ENCODE measurements at places on chromosomes 2 and 18.

DNA sequence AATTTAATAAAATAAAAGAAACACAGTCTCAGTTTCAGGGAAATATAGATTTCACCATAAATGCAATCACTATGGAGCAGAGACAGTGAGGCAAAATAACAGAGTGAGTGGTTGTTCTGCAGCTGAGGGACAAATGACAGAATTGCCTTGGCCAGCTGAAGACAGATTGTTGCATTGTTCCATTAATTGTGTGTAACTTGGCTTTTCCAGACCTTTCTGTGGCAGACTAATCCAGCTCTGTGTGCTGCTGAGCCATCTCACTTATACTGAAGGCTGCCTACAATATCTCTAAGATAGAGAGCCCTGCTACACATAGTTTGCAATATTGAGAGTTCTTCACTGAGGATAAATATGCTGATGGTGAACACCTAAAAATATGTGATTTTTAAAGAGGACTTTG lies 11.5 kb downstream of the LRRTM1 start:
- no peak for DNase-seq

GRCh38 chr2:123696021-123696420 lies 329.1 kb upstream of the CNTNAP5 start:
- DNase-seq: no peak

GRCh38 chr2:203328760-203329540 lies 756 bp downstream of the ABI2 start:
- DNase-seq: peak; percentile 72

GRCh38 chr2:101533561-101534148 lies 58.7 kb upstream of the RFX8 start:
- no peak for DNase-seq

DNA sequence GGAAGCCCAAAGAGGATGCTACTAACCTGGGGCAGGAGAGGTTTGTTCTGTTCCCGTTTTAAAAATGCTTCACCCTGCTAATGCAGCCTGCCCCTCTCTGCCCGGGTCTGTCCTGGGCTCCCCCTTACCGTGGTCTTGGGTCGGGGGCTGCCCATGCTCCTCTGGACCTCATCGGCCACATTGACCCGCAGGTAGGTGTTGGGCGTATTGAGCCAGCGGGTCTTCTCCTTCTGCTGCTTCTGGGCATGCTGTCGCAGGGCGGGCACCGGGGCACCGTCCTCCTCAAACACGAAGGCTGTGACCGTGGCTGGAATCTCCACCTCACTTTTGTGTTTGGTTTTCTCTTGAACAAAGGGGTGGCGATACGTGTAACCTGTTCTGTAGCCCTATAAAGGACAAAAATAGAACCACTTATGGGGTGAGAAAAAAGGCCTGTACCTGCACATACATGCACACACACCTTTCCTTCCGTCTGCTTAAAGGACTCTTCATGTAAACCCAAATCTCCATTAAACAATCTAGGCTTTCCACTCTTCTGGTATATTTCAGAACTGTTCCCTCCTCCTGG lies 89.3 kb downstream of the ADD2 start:
- DNase-seq: no peak

DNA sequence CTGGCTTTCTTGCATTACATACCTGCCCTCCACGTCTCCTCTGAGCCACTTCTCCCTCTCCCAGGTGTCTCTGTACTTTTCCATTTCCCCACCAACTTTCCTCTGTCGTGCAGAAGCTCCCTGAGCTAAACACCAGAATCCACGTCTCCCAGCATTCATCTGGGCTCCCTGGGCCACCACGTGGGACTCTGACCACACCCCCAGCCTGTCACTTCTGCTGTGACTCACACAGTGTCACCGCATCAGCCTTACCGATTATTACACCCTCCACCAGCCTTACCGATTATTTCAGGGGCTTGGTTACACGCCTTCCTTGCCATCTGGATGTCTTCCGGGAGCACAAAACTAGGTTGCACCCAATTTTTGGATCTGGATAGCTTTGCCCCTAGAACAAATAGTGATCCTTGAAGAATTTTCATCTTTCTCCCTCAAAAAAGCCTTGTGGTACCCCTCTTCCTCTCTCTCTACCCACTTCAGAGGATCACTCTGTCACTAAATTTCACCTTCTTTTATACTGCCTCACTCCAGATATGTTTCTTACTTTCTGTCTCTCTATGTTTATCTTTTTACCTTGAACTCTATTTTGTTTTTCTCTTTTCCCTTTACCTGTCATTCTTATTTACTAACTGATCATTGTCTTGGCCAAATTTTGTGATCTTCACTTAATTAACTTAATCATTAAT lies 136.9 kb upstream of the CAB39 start:
- DNase-seq: no peak

DNA sequence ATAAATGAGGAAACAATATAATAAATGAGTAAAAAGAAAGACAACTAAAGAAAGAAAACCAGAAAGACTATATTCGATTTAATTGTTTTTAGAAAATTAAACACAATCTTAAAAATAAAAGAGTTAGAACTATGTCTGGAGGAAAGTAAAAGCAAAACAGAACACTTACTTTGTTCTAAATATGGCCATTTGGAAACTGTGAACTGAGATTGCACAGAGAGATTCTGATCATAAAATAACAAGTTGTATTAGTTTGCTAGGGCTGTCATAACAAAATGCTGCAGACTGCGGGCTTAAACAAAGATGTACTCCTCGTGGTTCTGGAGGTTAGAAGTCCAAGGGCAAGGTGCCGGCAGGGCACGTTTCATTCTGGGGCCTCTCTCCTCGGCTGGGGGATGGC lies 128.1 kb upstream of the AQP4 start:
- DNase-seq: no peak

GRCh38 chr2:44778671-44779476 lies 162.6 kb upstream of the SIX3 start:
- DNase-seq: no peak

- DNase-seq: peak; percentile 4
These were observed 80.2 kb upstream of the SNTG2 start for GRCh38 chr2:870426-870825.

- DNase-seq: no peak
These were observed 82.8 kb downstream of the SMAD7 start for GRCh38 chr18:48867978-48868377.

GRCh38 chr18:49183921-49184320 lies 233.2 kb upstream of the SMAD7 start:
- DNase-seq: no peak

- no peak for DNase-seq
These were observed 45.6 kb upstream of the ARHGAP15 start for GRCh38 chr2:143083636-143084035.

DNA sequence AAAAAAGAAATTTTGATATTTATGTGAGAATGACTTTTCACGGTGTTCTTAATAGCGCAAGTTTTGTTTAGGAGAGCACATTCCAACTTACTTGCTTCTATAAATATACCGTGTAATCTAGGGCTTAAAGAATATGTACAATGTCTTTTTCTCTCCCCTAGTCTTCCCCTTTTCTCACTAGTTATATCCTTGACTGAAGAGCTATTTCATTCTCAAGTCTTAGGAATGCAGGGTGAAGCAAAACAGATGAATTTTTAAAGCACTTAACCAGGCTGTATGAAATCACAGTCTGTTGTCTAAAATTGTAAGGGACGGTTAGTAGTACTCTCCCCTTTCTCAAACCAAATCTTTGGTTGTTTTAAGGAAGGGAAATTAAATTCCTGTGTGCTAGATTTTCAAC lies 29.6 kb upstream of the SLC30A6 start:
- no peak for DNase-seq

DNA sequence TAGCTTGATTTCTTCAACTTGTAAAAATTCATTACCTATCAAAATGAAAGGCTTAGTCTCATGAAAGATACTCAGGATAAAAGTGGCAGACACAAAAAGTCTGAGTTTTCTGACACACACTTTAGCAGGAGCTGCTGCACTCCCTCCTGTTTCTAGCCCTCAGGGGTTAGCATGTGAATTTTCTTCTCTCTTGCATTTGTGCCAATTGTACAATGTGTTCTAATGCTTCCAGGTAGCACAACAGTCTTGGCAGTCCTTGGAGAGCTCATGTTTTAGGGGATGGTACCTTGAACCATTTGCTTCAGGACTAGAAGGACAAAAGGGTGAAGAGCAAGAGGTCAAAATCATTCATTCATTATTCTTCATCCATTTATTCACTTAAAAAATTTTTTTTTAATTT lies 316.8 kb downstream of the AFF3 start:
- no peak for DNase-seq

- no peak for DNase-seq
These were observed 20.8 kb downstream of the EIF2AK3 start for GRCh38 chr2:88606371-88607030.

DNA sequence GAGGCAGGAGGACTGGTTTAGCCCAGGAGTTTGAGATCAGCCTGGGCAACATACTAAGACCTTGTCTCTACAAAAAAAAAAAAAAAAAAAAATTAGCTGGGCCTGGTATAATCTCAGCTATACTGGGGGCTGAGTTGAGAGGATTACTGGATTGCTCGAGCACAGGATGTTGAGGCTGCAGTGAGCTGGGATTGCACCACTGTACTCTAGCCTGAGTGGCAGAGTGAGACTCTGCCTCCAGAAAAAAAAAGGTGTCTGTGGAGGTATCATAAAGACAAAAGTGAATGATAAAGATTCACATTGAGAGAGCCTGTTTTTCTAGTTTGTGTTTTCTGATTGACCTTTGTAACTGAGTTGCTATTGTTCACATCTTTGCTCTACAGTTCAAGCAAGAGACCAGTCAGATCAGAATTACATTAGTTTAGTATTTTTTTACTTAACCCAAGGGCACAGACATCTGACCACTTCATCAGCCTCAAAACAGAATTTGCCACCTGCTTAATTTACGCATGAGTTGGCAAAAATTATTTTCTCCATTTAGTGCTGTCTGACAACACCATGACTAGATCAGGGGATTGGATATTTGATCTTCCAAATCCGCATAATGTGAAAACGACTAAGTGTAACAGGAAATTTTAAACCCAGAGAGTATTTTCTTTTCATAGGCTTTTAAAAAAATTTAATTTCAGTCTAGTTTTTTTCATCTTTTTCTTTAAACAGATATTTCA lies 271.0 kb downstream of the TGIF1 start:
- no peak for DNase-seq

GRCh38 chr2:120528051-120528692 lies 182.2 kb downstream of the INHBB start:
- no peak for DNase-seq

- no peak for DNase-seq
These were observed 808 bp upstream of the SERPINB11 start for GRCh38 chr18:63701952-63702351.

- DNase-seq: no peak
These were observed 214.0 kb downstream of the TGIF1 start for GRCh38 chr18:3663870-3664512.

- no peak for DNase-seq
These were observed 6.8 kb downstream of the TMEM87B start for GRCh38 chr2:112061840-112062239.

DNA sequence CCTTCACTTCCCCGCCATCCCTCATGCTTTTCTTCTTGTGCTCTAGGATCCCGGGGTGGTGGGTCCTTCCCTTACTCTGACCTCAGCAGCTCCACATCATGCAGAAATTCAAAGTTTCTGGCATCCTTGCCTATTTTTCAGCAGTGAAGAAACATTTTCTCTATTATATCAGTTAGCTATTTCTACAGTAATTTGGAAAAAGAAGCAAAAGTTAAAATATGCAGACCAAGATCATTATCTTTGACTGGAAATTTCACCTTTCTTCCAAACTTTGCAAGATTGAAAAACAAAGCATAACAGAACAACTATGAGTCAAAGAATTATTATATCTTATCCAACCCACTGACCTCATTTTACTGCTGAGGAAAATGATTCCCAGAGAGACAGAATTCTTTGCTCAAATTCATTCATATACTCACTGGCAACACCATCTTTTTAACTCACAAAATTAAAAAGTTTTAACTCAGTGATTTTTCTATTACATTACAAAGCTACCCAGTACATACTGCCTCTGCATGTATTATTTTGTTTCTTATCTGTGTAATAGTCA lies 40.5 kb downstream of the ANTXR1 start:
- DNase-seq: no peak

GRCh38 chr2:223554923-223555322 lies 47.2 kb downstream of the SCG2 start:
- DNase-seq: no peak

DNA sequence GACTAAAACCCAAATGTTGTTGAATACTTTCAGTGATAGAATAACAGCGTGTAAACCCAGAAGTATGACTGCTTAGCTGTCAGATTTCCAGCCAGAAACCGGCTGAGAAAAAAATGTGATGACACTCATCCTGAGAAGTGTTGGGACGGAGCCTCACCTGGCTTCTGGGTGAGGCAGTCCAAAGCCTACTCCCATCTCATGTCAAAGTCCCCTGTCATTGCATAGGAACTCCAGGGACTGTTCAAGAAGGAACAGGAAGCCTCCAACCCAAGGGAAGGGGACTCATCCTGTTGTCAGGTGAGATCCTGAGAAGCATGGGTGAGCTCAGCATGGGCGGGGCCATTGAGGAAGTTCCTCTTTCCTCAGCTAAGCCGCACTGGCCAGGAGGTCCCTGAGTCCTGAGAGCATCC lies 11.3 kb upstream of the CHRNA1 start:
- DNase-seq: no peak

- no peak for DNase-seq
These were observed 241.7 kb upstream of the FOSL2 start for GRCh38 chr2:28150994-28151393.

GRCh38 chr2:204022550-204022949 lies 86.0 kb downstream of the ICOS start:
- no peak for DNase-seq

DNA sequence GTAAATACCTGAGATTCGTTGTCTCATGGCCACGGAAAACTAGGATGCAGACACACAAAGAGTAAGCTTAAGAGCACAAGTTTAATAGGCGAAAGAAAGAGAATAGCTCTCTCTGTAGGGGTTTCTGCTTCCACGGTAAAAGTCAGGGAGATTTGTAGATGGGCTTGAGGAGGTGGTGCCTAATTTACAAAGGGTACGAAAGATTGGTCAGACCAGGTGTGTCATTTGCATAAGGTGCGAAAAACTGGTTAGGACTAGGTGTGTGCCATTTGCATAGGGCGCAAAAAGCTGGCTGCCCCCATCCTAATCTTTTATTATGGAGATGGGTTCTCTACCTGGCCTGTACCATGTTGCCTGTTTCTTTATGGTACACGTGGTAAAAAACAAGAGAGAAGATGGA lies 170.5 kb upstream of the DOK6 start:
- DNase-seq: no peak

GRCh38 chr18:305003-305501 lies 37.2 kb upstream of the THOC1 start:
- no peak for DNase-seq

DNA sequence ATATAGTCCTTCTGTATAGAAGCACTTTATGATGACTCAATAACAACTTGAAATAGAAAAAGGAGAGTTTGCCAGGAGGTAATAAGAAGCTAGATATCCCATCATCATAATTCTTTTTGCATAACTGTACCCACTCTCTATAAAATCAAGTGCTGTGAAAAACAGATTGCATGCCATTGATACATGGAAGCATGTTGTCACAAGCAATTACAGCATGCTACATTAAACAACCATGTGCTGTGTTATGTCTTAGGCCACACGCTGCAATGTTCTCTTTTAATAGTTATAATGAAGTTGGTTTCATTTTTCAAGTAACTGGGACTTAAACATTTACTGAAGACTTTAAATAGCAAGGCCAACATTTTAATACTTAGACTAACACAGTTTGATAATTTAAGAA lies 264.2 kb downstream of the RPRM start:
- DNase-seq: no peak

GRCh38 chr2:203177361-203177760 lies 61.5 kb upstream of the CYP20A1 start:
- no peak for DNase-seq

- no peak for DNase-seq
These were observed 540.5 kb downstream of the SATB2 start for GRCh38 chr2:198917275-198917674.

GRCh38 chr2:201233812-201234662 lies 26.3 kb upstream of the CASP8 start:
- DNase-seq: no peak
